T-cell (primary cell): ENCODE measurements at places on chromosomes 5 and 9. TPM values are rescaled to one million over a fixed set of nuclear protein-coding genes. Genes with fewer than 3 reads are reported as not detected.

NADK2 gene
- total RNA-seq, result 13.9 TPM

BNC2 gene
- 2.1 TPM for total RNA-seq

FAM151B gene
- 0.53 TPM for total RNA-seq

ASS1 gene
- 1.2 TPM for total RNA-seq

PCDHA10 gene
- total RNA-seq, result not detected

PTRH1 gene
- total RNA-seq, result 12.9 TPM

LCP2 gene
- 394 TPM for total RNA-seq

CATSPER3 gene
- total RNA-seq, result not detected

BICD2 gene
- total RNA-seq, result 36.6 TPM

CNTNAP3B gene
- total RNA-seq, result 0.26 TPM
